ENCODE measurements at places on chromosomes 13 and 19.

GRCh38 chr13:48715977-48716376 is 62.2 kb downstream of the CYSLTR2 start:
- no peak for DNase-seq

DNA sequence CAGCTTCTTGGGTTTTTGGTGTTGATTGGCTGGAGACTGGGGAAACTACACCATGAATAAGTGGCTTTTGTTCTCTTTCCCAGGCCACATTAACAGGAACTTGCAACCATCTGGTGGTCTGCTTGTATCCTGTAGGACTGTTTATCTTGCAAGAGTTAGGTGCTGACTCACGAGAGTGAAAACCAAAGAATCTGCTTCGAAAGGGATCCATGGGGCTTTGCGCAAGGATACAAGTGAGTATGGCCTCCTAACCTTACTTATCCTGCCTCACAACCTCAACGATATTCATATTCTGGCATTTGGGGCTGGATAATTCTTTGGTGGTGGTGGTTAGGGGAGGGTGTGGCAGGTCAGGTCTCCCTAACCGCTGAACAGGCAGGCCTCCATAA is 4.7 kb upstream of the SIGLECL1 start:
- DNase-seq, result no peak

GRCh38 chr13:37878921-37879320 is 9.3 kb upstream of the TRPC4 start:
- no peak for DNase-seq

DNA sequence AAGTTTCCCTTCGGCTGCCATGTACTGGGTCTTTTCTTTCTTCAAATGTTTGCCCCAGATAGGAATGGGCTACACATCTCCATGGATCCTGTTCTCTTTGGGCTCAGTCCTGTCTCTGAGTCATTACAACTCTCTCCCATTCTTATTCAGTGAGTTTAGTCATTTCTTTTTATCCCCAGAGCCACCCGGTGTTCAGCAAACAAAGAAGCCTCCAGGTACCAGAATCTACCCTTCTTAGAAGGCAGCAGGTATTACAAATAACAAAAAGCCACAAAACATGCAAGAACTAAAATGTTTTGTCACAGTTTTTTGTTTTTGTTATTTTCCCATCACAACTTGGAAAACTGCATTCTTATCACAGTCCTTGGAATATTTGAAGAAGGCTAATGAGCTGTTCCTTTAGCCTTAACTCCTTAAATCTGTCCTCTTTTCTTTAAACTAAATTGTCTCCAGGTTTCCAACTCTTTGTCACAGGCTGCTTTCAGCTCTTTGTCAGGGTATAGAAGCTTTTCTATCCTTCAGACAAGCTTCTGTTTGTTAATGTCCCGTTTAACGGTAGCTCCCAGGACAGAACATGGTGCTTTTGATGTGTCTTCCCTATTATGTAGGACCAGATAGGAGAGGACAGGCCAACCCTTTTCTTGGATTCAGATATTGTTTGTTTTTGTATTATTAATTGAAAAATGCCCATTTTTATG is 215.5 kb upstream of the HTR2A start:
- no peak for DNase-seq

DNA sequence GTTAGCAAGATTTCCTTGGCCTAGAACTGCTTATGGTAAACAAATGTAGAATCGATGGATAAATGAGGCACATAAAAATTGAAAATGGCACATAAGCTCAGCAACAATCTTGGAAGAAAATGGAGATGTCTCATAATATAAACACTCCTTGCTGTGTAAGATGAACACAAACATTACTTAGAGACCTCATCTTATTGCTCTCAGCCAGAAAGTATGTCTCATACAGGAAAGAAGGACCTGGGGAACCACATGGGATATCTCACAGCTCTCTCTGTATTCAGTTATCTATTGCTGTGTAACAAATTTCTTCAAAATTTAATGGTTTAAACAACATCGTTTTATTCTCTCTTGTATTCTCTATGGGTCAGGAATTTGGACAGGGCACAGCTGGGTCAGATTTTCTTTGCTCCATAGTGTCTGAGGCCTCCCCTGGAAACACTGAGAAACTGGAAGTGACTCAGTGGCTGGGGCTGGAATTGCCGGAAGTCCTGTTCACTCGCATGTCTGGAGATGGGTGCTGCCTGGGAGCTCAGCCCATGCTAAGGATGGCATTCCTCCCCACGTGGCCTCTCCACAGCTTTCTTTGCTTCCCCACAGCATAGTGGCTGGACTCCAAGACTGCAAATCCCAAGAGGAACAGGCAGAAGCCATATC is 105.1 kb downstream of the NUFIP1 start:
- no peak for DNase-seq

GRCh38 chr19:43718627-43719377 is 2.9 kb downstream of the IRGC start:
- no peak for DNase-seq

All from CD4-positive, alpha-beta T cell treated with Interleukin-1 beta for 1 hour (primary cell).